ENCODE measurements at places on chromosomes 11 and 22.

DNA sequence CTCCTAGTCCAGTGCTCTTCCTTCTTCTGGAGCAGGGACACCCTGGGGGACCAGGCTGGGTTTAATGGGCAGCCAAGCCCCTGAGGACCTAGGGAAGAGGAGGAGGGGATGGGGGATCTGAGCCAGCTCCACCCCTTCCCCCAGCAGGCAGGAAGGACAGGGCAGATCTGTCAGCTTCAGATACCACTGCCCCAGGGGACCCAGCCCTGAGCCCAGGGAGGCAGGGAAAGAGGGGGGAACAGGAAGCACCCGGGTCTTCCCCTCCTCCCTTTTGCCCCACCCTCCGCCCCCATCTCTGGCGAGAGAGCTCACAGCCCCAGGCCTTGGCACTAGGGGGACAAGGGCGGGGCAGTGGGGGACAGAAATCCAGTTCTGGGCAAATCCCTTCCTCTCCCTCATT lies 11.7 kb upstream of the SOX10 start:
- peak; percentile 16 for DNase-seq

- no peak for DNase-seq
Observed at GRCh38 chr11:25163421-25163820, 666.6 kb downstream of the LUZP2 start.

DNA sequence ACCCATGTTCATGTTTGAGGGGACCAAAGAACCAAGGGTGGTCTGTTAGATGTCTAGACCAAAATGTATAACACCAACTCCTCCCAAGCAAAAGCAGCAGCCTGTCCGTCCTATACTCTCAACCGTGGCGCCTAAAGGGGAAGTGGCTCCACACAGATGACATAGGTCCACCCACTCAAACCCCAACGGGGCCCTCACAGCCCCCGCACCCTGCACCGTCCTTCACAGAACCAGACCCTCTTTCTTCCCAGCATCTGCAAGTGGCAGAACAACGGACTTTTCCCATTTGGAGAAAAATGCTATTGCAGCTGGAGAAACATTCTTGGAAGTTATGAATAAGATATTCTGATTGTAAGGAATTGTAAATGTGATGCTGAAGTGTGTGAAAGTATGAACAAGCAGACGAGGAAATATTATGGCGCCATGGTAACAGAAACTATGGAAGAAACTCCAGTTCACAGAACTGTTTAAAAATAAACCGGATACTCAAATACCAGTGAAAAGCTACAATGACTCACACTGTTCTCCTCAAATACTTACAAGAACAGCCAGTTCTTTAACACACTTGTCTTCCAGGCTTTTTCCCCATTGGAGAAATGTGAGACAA lies 76.5 kb upstream of the ARFGAP3 start:
- peak; percentile 90 for DNase-seq

DNA sequence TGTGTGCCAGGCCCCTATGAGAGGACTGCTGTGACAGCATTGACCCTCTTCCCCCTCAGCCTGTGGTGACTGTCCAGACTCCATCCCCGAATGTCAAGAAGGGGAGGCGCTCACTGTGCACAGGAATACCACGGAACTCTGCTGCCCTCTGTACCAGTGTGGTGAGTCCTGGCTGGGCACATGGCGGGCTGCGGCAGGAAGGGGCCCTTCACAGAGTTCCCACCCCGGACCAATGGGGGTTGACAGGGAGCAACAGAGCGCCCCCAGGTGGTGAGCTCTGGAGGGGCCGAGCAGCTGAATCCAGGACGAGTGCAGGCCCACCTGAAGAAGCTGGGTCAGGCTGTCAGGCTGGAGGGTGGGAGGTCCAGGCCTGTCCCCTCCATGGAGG lies 83.8 kb upstream of the MYOD1 start:
- DNase-seq, result no peak
